ENCODE measurements at places on chromosomes 11 and 22.

- no peak for DNase-seq
Measured at GRCh38 chr22:39920134-39920743, 19.4 kb downstream of the GRAP2 start.

- DNase-seq = no peak
Measured at GRCh38 chr22:43931771-43932170, 8.2 kb downstream of the PNPLA3 start.

GRCh38 chr11:91314521-91314920, 910.1 kb upstream of the FAT3 start:
- no peak for DNase-seq

- DNase-seq = no peak
Measured at GRCh38 chr22:19056951-19057401, 65.2 kb downstream of the DGCR2 start.

DNA sequence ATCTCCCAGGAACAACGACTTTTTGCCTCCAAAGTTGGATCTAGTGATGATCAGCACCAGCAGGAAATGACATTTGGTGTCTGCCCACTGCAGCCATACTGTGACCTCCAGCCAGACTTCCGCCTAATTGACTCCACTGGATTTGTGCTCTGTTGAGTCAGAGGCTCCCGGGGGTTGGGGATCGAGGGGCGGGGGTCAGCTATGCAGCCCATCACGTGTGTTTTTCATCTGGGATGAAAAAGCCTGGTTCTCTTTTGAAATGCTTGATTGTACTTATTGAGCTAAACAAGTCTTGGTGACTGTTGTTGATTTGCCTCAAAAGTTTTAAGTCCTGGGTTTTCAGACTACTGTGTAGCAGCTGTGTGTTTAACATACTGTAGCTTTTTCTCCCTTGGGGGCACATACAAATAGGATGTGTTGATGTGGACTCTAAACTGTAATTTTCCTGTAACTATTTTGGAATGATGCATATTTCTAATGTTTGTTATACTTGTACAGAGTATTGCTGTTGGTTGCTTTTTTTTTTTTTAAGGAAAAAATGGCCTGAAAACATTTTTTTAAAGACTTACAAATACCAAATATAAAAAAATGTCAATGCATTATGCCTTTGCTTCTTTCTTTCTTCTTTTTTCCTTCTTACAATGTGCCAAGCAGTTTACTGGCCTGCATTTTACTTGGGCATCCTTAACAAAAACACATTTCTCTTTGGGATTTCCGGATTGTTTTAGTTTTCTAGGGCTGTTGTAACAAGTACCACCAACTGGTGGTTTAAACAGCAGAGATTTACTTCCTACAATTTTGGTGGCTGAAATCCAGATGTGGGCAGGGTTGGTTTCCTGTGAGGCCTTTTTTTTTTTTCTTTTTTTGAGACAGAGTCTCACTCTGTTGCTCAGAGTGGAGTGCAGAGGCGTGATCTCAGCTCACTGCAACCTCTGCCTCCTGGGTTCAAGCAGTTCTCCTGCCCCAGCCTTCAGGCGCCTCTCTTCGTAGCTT, 46.1 kb upstream of the OR4B1 start:
- DNase-seq = no peak

All from activated naive CD4-positive, alpha-beta T cell (primary cell).